ENCODE measurements at places on chromosomes 12 and 14.

- no peak for DNase-seq
These were observed 6.0 kb downstream of the PLEKHH1 start for GRCh38 chr14:67539116-67539515.

GRCh38 chr14:98977451-98977850 is 294.5 kb downstream of the BCL11B start:
- DNase-seq, result no peak

GRCh38 chr12:991350-992333 is 619 bp downstream of the ERC1 start:
- DNase-seq, result no peak

- peak; percentile 26 for DNase-seq
These were observed 545 bp downstream of the CPSF2 start for GRCh38 chr14:92122351-92122677.
